A549 (cell line): ENCODE measurements at places on chromosomes 7 and 10.
A peak's percentile ranks its signal among the peaks of the same experiment; 100 is the strongest.

DNA sequence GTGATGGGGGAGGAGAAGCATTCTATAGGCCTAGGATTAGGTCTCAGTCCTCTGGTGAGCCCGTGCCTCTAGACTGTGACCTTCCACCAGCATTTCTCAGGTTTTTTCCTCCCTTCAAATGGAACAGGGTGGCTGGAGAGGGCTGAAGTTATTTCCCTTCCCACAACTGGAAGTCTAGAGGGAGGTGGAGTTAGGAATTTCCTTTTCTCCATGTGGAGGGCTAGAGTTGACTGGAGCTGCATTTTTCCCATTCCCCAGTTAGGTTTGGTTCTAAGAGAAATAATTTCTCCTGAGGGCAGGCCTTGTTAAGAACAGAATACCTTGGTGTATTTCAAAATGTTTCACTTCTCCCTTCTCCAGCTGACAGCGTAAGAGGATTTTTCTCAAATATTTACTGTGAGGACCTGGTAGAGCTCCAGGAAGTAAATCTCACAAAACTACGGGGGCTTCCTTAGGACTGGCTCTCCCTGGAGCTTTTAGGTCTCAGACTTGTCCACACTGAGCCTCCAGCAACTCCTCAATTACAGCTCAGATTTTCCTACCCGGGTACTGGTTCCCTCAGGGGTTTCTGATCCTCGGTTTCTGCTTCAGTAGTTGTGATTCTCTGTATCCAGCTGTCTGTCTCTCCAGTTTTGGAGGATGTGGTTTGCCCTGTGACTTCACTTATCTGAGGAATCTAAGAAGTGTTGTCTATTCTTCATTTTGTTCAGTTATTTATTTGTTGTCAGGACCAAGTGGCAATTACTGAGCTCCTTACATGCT lies 6.0 kb upstream of the REEP3 start:
- DNase-seq = no peak

DNA sequence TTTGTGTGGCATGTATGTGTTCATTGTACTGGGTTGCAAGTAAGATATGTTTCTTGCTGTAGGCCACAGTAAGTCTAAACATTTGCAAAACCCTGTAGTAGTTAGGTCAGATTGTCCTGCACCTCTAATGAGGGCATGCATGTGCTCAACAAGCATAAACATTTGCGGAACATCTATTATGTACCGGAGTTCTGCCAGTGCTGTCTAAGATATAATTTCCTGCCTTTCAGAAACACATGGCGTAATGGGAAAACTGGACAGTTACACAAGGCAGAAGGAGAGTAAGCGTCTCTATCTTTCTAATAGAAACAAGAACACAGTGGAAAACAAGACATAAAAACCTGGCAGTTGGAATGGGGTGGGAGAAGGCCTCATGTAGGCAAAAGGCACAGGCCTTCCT lies 2.8 kb downstream of the ABCB8 start:
- DNase-seq = no peak

DNA sequence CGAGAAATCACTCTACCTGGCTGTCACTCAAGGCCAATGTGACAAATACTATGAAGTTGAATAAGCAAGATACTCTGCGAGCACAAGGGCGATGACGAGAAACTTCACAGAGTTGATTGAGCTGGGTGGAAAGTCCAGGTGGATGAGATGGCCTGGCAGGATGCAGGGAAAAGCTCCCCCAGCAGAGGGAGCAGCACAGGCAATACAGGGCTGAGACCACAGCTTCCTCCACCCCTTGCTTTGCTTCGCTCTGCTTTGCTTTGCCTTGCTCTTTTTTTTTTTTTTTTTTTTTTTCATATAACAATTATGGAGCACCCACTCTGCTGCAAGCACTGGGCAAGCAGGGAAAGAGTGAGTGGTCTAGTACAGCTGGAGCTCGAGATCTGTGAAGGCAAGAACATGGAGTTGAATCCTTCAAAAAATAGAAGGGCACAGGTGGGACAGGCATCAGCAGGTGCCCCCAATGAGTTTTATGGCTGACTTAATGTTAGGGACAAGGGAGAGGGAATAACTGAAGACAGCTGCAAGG lies 88.3 kb downstream of the CABCOCO1 start:
- DNase-seq = peak; percentile 59

DNA sequence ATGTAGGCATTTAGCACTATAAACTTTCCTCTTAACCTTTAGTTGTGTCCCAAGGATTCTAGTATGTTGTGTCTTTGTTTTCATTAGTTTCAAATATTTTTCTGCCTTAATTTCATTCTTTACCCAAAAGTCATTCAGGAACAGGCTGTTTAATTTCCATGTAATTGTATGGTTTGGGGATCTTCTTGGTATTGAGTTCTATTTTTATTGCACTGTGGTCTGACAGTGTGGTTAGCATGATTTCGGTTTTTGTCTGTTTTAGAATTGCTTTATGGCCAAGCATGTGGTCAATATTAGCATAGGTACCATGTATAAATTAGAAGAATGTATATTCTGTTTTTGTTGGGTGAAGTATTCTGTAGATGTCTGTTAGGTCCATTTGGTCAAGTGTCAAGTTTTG lies 26.3 kb downstream of the COA1 start:
- no peak for DNase-seq

- peak; percentile 89 for DNase-seq
Measured at GRCh38 chr10:34494012-34494411, 321.1 kb downstream of the PARD3 start.

GRCh38 chr10:89390476-89391225 lies 1.8 kb upstream of the IFIT1 start:
- DNase-seq = no peak

- DNase-seq = no peak
Measured at GRCh38 chr10:130772676-130773075, 538.8 kb downstream of the TCERG1L start.

DNA sequence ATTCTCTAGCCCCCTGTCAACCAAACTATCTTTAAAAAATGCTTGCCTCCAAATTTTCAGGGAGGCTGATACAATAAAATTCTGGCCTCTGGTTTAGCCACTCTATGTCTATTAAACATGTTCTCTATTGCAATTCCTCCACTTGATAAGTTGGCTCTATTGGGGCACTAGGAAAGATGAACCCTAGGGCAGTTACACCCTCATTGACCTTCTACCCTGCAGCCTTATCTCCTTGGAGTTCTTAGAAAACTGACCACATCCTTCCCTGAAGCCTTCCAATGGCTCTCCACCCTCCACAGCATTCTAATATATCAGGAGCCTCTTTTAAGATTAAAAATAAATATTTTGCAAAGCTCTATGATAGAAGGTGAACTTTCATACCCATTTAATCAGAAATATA lies 30.6 kb downstream of the SVOPL start:
- no peak for DNase-seq

DNA sequence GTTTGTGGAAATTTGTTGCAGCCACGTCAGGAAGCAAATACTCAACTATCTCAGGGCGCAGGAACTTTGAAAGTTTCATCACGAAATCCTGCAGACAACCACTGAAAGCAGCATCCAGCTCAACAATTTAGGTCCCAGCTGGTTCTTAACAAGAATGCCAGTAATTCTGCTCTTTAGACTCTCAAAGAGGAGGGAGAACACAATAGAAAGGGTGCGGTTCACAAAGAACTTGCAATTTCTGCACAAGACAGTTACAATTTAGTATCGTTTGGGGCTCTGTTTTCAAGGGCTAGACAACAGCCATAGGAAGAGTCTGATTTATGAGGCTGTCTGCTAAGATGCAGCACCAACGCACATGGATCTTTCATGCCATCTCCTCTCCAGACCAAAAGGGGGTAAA lies 223.1 kb downstream of the FGFR2 start:
- DNase-seq = no peak

DNA sequence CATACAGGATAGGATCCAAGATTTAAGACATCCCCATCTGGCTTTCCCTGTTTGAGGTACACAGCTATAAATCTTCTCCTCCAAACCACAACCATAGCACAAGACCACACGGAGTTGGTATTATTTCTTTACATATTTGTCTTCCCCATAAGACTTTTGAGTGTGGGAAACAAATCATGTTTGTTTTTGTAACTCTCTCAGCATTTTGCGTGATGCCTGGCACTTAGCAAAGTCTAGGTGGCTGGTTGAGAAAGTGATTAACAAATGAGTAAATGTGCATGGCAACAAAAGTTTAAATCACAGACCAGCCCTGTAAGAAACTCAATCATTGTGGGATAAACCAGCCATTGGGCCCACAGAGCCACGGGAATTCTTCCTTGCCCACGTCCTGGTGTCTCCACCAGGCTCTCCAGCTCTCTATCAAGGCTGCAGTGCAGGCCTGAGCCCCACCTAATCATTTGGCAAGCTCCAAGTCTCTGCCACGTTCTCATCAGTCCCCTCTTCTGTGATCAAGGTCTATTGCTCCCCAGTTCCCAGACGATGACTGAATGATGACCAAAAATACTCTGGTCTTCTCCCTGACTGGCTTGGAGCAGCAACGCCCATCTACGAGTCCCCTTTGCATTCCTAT lies 317.8 kb downstream of the TNS3 start:
- DNase-seq = no peak

GRCh38 chr7:99729486-99730237 lies 5.3 kb downstream of the CYP3A7 start:
- peak; percentile 8 for DNase-seq

DNA sequence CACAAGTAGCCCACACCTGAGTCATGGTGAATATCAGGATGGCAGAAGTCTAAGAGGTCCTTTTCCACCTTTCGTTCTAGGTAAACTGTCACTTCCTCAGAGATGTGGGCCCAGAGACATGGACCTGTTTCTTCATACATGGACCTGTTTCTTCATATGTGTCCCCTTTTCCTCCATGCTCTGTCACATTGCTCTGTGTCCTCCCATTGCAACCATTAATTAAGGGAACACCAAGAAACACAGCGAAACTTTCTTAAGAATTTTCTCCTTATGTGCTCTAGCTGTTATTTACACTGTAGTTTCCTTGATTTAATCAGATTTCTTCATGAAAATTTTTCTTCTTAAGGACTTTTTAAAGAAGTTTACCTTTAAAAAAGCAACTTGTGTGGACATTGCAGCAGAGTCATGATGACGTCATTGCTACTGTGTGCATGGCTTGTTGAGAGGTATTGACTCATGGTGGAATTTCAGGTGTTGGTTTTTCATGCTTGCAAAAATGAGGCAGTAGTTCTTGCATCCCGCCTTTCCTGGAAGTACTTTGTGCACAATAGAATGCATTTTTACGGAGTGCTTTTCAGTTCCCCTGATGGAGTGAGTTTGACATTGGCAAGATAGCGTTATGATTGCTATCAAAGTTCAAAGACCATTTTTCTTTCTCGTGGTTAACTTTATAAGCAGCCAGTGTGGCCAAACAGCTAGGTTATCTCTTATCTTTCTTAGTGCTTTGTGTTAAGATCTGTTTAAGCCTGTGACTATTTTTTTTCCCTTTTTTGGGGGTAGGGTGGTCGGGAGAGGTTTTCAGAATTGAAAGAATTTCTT lies 37.7 kb downstream of the CFAP58 start:
- DNase-seq = no peak

GRCh38 chr7:75977743-75978142 lies 16.7 kb downstream of the TMEM120A start:
- no peak for DNase-seq

GRCh38 chr7:137110535-137110934 lies 233.0 kb downstream of the PTN start:
- DNase-seq = no peak

DNA sequence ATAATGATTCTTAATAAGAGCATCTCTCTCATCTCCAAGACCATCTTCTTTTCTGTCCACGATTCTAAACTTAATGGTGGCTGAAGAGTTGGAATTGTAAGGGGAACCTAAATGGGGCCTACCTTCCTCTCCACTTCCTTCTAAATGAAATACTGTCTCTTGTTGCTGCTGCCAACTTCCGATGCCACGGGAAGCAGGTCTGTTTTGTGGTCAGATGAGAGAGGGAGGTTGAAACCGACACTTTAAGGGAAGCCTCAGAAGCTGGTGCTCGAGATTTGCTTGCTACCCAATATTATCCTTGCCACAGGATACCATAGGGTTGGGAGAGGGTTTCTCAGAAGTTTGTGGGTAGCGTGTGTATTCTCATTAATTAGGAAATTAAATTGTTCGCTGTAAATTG lies 464.1 kb downstream of the SUGCT start:
- no peak for DNase-seq

DNA sequence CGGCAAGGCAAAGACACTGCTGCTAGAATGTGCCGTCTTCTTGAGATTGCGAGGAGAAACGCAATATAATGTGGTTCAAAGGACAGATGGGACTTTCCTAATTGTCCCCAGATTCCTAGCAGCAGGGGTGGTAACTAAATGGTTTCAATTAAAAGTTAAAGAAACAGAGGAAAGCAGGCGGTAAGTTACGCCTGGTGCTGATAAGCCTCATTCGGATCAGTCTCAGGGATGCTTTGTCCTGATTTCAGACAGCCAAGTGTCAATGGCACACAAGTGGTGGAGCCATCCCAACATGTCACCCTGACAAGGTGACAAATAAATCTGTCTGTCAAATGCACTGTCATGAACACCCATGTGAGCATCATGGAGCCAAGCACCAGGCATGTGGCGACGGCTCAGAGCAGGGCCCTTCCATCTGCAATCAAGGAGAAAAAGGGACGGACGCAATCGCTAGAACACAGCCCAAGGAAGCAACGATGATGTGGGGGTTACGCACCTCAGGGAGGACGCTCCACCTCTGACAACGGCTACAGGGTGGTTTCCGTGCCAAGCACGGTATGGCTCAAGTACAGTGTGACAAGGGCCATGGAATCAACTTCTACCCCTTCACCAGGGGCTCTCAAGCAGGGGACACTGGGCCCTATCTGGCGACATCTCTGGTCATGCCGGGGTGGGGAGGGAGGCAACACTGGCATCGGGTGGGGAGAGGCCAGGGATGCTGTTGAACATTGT lies 66.2 kb downstream of the CTBP2 start:
- DNase-seq = no peak

GRCh38 chr7:117951691-117952280 lies 78.5 kb upstream of the CTTNBP2 start:
- no peak for DNase-seq

DNA sequence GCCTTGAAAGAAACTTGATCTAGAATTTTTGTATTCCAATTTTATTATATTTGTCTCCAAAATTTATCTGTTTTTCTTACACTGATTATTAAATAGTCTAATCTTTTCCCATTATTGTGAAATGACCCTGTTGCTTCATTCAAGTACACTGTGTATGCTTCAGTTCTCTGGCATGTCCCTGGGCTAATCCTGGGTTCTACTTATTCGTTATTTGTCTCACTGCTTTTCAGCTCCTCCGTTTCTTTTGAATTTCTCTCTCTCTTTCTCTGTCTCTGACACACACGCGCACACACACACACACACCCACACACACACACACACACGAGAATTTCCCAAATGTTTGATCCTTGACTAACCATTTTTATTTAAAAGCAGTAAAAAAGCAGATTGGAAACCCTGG lies 768.6 kb downstream of the NRG3 start:
- no peak for DNase-seq

GRCh38 chr10:19958787-19959186 lies 142.6 kb downstream of the PLXDC2 start:
- DNase-seq = no peak

- peak; percentile 14 for DNase-seq
Measured at GRCh38 chr7:86926732-86927131, 132.7 kb downstream of the ELAPOR2 start.
